SJSA1 (cell line): ENCODE measurements at places on chromosomes 6 and 20. TPM values are rescaled to one million over a fixed set of nuclear protein-coding genes. Genes with fewer than 3 reads are reported as not detected.

- H3K4me3 ChIP-seq: no peak overlapping the region
- no peak overlapping the region for H3K27ac ChIP-seq
- H3K4me1 ChIP-seq: no peaks in the 10 kb centered on the region
- peaks cover 66% of the 10 kb centered on the region for H3K36me3 ChIP-seq
- no peaks in the 10 kb centered on the region for H3K27me3 ChIP-seq
- no peak for DNase-seq
These were observed 9.9 kb downstream of the RAB32 start for GRCh38 chr6:146553377-146554135.

GRCh38 chr6:115362234-115362633 is 698.5 kb downstream of the FRK start:
- no peak overlapping the region for H3K27ac ChIP-seq
- H3K27me3 ChIP-seq: no peaks in the 10 kb centered on the region
- no peaks in the 10 kb centered on the region for H3K4me1 ChIP-seq
- no peaks in the 10 kb centered on the region for H3K36me3 ChIP-seq
- no peak for DNase-seq

Gene MOG
- not detected in 2 replicates for total RNA-seq

- no peak for DNase-seq
- peaks cover 15% of the 10 kb centered on the region for H3K36me3 ChIP-seq
- H3K4me3 ChIP-seq: no peak overlapping the region
These were observed 35.5 kb downstream of the ASCC3 start for GRCh38 chr6:100845676-100846075.

- H3K4me3 ChIP-seq: no peak overlapping the region
- no peaks in the 10 kb centered on the region for H3K27me3 ChIP-seq
- H3K4me1 ChIP-seq: peaks cover 18% of the 10 kb centered on the region
- H3K27ac ChIP-seq: no peak overlapping the region
These were observed 147.4 kb upstream of the SPACA1 start for GRCh38 chr6:87900160-87900698.

DNA sequence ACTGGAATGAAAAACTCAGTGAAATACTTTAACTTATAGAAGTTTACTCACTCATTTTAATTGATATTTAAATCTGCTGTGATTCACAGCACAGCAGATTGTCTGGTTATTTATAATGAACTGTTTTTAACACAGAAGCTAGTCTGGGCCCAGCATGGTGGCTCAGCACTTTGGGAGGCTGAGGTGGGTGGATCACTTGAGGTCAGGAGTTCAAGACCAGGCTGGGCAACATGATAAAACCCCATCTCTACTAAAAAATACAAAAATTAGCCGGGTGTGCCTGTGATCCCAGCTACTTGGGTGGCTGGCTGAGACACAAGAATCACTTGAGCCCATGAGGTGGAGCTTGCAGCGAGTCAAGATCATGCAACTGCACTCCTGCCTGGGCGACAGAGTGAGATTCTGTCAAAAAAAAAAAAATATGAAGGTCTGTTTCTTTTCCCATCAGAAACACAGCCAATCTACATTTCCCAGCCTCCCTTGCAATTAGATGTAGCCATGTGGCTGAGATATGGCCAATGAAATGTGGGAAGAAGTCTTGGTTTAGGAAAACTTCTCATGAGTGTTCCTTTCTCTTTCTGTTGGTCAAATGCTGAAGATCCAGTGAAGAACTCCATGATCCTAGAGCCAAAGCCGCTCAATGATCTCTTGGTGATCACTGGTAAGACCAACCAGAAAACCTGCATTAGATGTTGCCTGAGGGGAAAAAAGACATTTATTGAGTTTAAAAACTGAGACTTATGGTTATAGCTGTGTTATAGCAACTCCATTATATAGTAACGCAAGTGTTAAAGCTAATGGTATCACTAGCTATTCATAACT is 31.3 kb upstream of the BTN3A2 start:
- no peak overlapping the region for H3K27ac ChIP-seq
- no peak overlapping the region for H3K4me3 ChIP-seq
- H3K27me3 ChIP-seq: peaks cover 20% of the 10 kb centered on the region
- peaks cover 24% of the 10 kb centered on the region for H3K4me1 ChIP-seq
- DNase-seq: no peak
- H3K36me3 ChIP-seq: no peaks in the 10 kb centered on the region

GRCh38 chr6:39992861-39993622 is 58.8 kb upstream of the MOCS1 start:
- H3K4me3 ChIP-seq: no peak overlapping the region
- H3K27me3 ChIP-seq: no peaks in the 10 kb centered on the region
- DNase-seq: no peak

DNA sequence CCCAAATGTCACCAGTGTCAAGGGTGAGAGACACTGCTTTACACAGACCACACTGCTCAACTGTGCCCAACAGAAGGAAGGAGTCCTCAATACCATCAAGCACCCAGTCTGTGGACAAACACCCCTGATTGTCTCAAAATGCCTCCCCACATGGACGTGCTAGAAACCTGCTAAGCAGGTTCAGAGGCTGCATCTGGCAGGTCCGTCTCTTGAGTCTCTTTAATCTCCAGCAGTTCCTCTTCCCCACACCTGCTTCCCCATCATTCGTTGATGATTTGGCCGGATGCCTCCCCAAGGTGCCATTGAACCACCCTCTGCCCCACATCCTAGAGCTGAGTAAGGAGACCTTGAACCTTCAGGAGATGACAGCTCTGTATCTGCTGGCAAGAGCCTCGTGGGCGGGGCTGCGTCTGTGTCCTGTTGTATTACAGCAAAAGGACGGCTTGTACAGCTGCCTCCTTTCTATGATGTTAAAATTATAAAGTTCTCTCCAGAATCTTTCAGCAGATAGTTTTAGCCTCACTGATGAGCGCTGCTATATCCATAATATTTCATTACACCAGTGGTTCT is 179.2 kb downstream of the PREX1 start:
- no peaks in the 10 kb centered on the region for H3K27me3 ChIP-seq
- no peak overlapping the region for H3K27ac ChIP-seq
- no peaks in the 10 kb centered on the region for H3K4me1 ChIP-seq
- H3K36me3 ChIP-seq: peaks cover 50% of the 10 kb centered on the region

Gene PLA2G7
- not detected in 2 replicates for total RNA-seq

- H3K36me3 ChIP-seq: peaks cover 8% of the 10 kb centered on the region; the same call in 1 of the 2 replicates
- no peak for DNase-seq
- H3K27me3 ChIP-seq: no peaks in the 10 kb centered on the region
- H3K27ac ChIP-seq: no peak overlapping the region
These were observed 61.6 kb downstream of the SNAP25 start for GRCh38 chr20:10280018-10280908.

Gene PRDM13
- total RNA-seq: not detected in 2 replicates

DNA sequence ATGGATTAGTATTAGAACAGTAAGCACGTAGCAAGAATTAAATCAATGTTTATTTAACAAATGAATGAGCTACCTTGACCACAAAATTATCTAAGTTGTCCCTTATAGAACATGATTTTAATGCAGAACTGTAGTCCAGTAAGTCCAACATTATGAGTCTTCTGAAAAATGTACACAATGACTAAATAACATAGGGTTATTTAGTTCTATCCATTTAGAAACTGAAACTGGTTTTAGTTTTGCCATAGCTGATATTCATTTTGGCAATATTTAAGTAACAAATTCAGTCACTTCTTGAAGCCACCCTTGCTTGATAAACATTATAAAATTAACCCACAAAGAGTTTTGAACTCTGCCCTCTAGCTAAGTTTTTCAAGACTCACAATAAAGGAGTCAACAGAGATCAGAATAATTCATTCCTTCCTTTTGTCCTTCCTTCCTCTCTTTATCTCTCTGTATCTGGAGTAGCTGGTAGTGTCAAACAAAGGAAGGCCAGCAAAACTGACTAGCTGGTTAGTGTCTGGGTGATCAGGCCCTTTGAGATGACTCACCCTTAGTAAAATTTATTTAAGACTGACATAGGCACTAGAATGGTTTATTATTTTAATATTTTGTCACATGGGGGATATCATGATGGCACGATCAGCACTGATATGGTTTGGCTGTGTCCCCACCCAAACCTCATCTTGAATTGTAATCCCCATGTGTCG is 115.1 kb downstream of the BTBD9 start:
- no peaks in the 10 kb centered on the region for H3K27me3 ChIP-seq
- no peak overlapping the region for H3K27ac ChIP-seq
- no peaks in the 10 kb centered on the region; the same call in 1 of the 2 replicates for H3K4me1 ChIP-seq
- DNase-seq: no peak
- no peaks in the 10 kb centered on the region for H3K36me3 ChIP-seq

Gene NR2E1
- 0.03 and 0.81 TPM in 2 replicates for total RNA-seq

Gene KIAA0408
- 5.1 and 5.8 TPM in 2 replicates for total RNA-seq

GRCh38 chr6:144568241-144568640 is 283.1 kb downstream of the UTRN start:
- no peak overlapping the region for H3K27ac ChIP-seq
- no peaks in the 10 kb centered on the region for H3K4me1 ChIP-seq
- H3K4me3 ChIP-seq: no peak overlapping the region
- peaks cover 24% of the 10 kb centered on the region for H3K36me3 ChIP-seq
- no peaks in the 10 kb centered on the region for H3K27me3 ChIP-seq

- no peak for DNase-seq
- peaks cover 32% of the 10 kb centered on the region for H3K36me3 ChIP-seq
These were observed 59.8 kb downstream of the FAM120B start for GRCh38 chr6:170366248-170366960.

Gene SLC26A8
- not detected in 2 replicates for total RNA-seq

DNA sequence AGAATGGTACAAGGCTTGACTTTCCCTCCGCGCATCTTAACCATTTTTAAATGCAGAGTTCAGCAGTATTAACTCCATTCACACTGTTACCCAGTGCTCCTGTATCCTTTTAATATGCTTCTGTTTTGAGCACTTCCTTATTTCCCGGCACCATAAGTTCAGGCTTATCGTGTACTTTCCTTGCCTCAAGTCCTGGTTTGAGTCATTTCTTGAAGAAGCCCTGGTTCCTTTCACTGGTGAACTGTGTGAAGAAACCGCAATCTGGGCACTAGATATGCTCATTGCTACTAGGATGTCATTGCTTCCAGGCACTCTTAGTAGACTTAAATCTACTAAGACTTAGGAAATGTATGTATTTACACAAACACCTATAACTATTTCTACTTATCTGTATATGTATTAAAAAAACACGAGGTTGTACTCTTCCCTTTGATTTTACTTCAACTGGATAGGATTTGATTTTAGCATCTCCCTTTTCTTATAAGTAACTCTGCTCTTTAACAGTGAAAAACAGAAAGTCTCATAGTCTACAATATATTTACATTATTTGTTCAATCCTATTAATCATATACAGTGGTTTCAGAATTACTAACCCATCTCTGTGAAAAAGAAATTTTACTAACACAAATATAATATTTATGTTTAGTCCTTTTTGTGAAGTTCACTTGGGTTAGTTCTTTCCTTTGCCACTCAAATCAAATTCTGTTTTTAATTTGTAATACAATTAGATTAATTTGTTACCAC is 135.5 kb downstream of the CDKAL1 start:
- no peak overlapping the region for H3K4me3 ChIP-seq
- no peaks in the 10 kb centered on the region for H3K36me3 ChIP-seq
- peaks cover 8% of the 10 kb centered on the region; the same call in 1 of the 2 replicates for H3K4me1 ChIP-seq

DNA sequence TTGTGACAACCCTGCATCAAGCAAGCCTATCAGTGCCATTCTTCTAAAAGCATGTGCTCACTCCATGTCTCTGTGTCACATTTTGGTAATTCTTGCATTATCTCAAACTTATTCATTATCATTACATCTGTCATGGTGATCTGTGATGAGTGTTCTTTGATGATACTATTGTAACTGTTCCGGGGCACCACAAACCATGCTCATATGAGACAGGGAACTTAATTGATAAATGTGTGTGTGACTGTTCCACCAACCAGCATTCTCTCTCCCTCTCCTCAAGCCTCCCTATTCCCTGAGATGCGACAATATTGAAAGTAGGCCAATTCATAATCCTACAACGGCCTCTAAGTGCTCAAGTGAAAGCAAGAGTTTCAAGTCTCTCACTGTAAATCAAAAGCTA is 4.0 kb downstream of the HUS1B start:
- no peak overlapping the region for H3K4me3 ChIP-seq
- peaks cover 18% of the 10 kb centered on the region for H3K4me1 ChIP-seq
- no peaks in the 10 kb centered on the region for H3K27me3 ChIP-seq
- DNase-seq: no peak
- no peak overlapping the region for H3K27ac ChIP-seq
- H3K36me3 ChIP-seq: peaks cover 36% of the 10 kb centered on the region

Gene PROCR
- 20.4 and 22.0 TPM in 2 replicates for total RNA-seq

DNA sequence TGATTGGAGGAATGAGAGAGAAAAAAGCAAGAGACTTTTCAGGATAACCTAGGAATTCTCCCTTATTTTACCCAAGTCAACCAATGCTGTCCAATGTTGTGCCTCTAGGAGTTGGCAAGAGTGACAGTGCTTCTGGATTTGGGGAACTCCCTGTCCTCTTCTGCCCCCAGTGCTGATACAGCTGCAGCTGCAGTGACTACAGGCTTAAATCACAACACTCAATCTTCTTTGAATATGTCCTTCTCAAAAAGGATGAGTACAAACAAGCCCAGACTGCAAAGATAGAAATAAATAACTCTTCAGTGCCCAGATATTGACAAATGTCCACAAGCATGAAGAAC is 141.0 kb upstream of the COL21A1 start:
- H3K4me1 ChIP-seq: no peaks in the 10 kb centered on the region
- no peak overlapping the region for H3K4me3 ChIP-seq
- no peaks in the 10 kb centered on the region for H3K36me3 ChIP-seq
- DNase-seq: no peak
- H3K27ac ChIP-seq: no peak overlapping the region

GRCh38 chr20:39849171-39849570 is 839.9 kb downstream of the MAFB start:
- no peaks in the 10 kb centered on the region for H3K27me3 ChIP-seq
- H3K4me1 ChIP-seq: 0 out of 2 replicates have a peak, but pooled peaks cover 5% of the 10 kb centered on the region
- no peak overlapping the region for H3K27ac ChIP-seq
- DNase-seq: no peak
- H3K36me3 ChIP-seq: no peaks in the 10 kb centered on the region
- no peak overlapping the region for H3K4me3 ChIP-seq

GRCh38 chr6:33147807-33148666 is 44.2 kb downstream of the COL11A2 start:
- H3K4me3 ChIP-seq: no peak overlapping the region
- no peak overlapping the region for H3K27ac ChIP-seq
- H3K36me3 ChIP-seq: no peaks in the 10 kb centered on the region
- no peaks in the 10 kb centered on the region for H3K4me1 ChIP-seq
- no peak for DNase-seq
- peaks cover 4% of the 10 kb centered on the region; the same call in 1 of the 2 replicates for H3K27me3 ChIP-seq

DNA sequence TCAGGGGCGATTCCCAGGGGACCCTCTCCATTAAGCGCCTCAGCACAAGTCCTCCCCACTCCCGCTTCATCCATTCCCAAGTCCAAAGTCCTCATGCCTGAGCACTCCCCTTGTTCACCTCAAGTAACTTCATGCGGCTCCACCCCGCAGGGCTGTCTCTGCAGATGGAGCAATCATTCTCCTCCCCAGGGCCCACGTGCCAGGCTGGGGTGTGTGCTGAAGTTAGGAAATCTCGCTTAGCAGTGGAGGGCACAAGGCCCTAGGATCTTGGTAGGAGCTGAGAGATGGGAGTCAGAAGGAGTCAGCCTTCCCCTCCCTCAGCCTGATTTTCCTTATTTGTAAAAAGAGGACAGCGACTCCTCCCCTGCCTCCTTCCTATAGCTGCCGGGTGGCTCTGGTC is 3.5 kb downstream of the TGM3 start:
- H3K27me3 ChIP-seq: no peaks in the 10 kb centered on the region
- peaks cover 53% of the 10 kb centered on the region for H3K4me1 ChIP-seq
- H3K4me3 ChIP-seq: no peak overlapping the region
- H3K27ac ChIP-seq: no peak overlapping the region
- H3K36me3 ChIP-seq: no peaks in the 10 kb centered on the region
